ENCODE measurements at places on chromosomes 5 and 9. TPM values are rescaled to one million over a fixed set of nuclear protein-coding genes. Genes with fewer than 3 reads are reported as not detected.

DNA sequence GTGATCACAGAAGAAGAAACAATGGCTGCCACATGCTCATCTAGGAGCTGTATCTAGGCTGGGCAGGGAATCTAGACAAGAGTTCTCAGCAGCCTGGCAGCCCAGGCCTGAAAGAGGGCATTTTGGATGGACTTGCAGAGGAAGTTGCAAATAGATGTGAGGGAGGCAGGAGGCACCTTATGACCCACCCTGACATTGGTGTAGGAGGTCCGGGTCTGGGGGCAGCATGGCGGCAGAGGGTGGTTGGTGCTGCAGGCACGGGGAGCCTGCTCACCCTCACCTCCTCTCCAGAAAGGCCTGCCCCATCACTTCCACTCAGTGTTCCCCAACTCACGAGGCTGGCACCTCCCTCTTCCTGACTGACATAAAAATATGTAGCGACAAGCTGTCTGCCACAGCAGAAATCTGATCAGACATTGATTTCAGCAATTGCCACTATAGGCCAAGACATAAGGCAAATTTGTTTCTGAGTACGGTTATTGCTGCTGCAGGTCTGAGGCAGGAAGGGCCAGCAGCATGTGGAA, 217.6 kb downstream of the PBX3 start:
- peaks cover 34% of the 10 kb centered on the region for H3K36me3 ChIP-seq
- no peak overlapping the region for H3K4me3 ChIP-seq
- H3K27me3 ChIP-seq, result no peaks in the 10 kb centered on the region
- no peaks in the 10 kb centered on the region for H3K4me1 ChIP-seq

DNA sequence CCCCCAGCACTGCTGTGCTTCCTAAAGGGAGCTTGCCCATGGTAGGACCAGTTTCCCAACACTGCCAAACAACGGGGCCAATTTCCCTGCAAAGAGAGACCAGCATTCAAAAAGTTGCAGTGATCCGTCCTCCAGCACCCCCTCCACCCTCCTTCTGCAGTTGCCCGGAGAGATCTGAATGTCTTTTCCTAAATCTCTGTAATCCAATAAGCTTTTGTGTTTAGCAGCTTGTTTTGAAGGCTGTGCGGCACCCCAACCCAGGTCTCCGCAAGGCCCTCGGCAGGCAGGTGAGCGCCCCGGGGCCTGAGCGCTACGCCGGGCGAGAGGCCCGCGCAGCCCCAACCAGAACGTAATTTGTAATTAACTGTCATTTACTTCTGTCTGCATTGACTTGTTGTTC, 366.9 kb upstream of the IRX2 start:
- peaks cover 14% of the 10 kb centered on the region for H3K27me3 ChIP-seq
- H3K4me3 ChIP-seq, result no peak overlapping the region
- H3K36me3 ChIP-seq, result no peaks in the 10 kb centered on the region
- no peak overlapping the region for H3K27ac ChIP-seq
- DNase-seq, result no peak

- no peaks in the 10 kb centered on the region for H3K4me1 ChIP-seq
- H3K27ac ChIP-seq, result no peak overlapping the region
- H3K4me3 ChIP-seq, result no peak overlapping the region
- DNase-seq, result no peak
- H3K36me3 ChIP-seq, result no peaks in the 10 kb centered on the region
Observed at GRCh38 chr9:123063896-123064295, 30.4 kb downstream of the GPR21 start.

DNA sequence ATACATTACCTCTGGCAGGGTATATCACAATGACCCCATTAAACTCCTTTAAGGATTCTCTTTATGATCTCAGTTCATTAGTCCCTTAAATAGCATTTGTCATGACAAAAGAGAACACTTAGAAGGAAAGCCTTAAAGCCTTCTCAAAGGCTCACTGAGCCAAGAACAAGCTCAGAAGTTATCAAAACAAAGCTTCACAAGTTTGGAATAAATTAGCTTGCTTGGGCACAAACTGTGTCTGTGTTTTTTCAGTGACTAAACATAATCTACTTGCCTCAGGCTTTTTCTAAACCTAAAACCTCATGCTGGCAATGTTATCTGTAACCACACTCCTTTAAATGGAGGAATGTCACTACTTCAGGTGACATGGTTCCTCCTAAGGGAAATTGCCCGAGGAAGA, 1114.9 kb upstream of the C9orf72 start:
- H3K4me1 ChIP-seq, result no peaks in the 10 kb centered on the region
- no peaks in the 10 kb centered on the region for H3K27me3 ChIP-seq
- H3K27ac ChIP-seq, result no peak overlapping the region

DNA sequence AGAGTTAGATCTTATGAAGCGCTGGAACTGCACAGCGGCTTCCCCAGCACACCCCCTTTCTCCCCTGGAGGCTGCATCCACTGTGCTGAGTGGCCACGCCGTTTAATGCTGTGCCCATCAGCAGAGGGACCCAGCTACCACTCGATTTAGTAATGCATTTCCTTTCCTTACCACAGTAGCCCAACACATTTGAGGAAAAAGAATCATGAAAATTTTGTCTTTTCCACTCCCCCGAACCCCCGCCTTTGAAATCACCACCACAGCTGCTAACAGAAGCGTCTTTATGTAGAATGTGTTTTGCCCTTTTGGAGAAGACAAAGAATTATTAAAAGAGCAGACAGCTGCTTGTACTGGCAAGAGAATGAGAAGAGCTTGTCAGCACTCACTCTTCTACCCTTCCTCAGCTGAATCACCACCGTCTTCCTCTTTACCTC, 73.2 kb downstream of the ACER2 start:
- H3K4me1 ChIP-seq, result no peaks in the 10 kb centered on the region
- H3K4me3 ChIP-seq, result no peak overlapping the region
- no peaks in the 10 kb centered on the region for H3K27me3 ChIP-seq
- no peak overlapping the region for H3K27ac ChIP-seq

- no peaks in the 10 kb centered on the region for H3K27me3 ChIP-seq
- no peaks in the 10 kb centered on the region for H3K4me1 ChIP-seq
- H3K27ac ChIP-seq, result no peak overlapping the region
- no peaks in the 10 kb centered on the region for H3K36me3 ChIP-seq
Observed at GRCh38 chr9:107810461-107810961, 320.9 kb upstream of the KLF4 start.

DNA sequence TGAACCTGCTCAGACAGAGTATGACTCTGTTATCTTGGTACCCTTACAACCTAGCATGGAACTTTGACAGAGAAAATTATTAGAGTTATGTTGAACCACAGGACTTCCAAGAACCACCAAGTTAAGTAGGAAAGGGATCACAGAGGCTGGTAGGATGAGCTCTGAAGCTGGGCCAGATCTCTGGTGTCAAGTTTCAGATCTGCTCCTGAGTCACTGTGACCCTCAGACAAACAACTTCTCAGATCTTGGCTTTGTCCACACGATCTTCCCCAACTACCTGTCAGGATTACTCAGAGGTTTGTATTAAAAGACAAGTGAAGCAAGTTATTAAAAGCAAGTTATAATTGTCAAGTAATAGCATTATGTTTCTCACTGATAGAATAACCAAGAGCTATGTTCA, 189.0 kb downstream of the SEC61B start:
- H3K4me1 ChIP-seq, result no peaks in the 10 kb centered on the region
- peak; percentile 11 for DNase-seq
- no peak overlapping the region for H3K27ac ChIP-seq
- H3K27me3 ChIP-seq, result no peaks in the 10 kb centered on the region

GRCh38 chr5:146645342-146645741, 129.4 kb upstream of the GPR151 start:
- H3K36me3 ChIP-seq, result no peaks in the 10 kb centered on the region
- H3K27ac ChIP-seq, result no peak overlapping the region
- no peak overlapping the region for H3K4me3 ChIP-seq

- H3K27me3 ChIP-seq, result no peaks in the 10 kb centered on the region
- H3K4me1 ChIP-seq, result no peaks in the 10 kb centered on the region
- H3K36me3 ChIP-seq, result no peaks in the 10 kb centered on the region
- no peak overlapping the region for H3K4me3 ChIP-seq
- H3K27ac ChIP-seq, result no peak overlapping the region
Observed at GRCh38 chr9:126150411-126151030, 176.1 kb upstream of the MVB12B start.

DNA sequence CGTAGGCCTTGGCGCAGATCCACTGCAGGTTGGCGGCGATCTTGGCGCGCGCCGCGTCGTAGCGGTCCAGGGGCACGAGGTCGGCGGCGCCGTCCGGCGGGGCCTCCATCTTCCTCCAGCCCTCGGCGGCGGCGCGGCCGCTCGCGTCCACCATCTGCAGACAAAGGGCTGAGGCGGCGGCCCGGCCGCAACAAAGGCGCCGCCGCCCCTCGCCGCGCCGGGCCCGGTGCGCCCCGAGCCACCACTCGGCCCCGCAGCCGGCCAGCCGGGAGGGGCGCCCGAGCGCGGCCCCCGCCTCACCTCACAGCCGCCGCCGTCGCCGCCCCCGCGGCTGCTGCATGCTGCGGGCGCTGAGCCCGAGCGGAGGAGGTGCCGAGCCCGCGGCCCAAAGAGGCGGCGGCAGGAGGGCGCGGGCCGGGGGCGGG, 328 bp downstream of the CAMSAP1 start:
- H3K4me3 ChIP-seq, result peak overlapping the region; percentile 65
- H3K36me3 ChIP-seq, result no peaks in the 10 kb centered on the region
- no peaks in the 10 kb centered on the region for H3K27me3 ChIP-seq

GRCh38 chr9:102779356-102779755, 215.8 kb upstream of the CYLC2 start:
- no peaks in the 10 kb centered on the region for H3K36me3 ChIP-seq
- H3K4me1 ChIP-seq, result no peaks in the 10 kb centered on the region
- no peak overlapping the region for H3K27ac ChIP-seq
- H3K27me3 ChIP-seq, result no peaks in the 10 kb centered on the region
- H3K4me3 ChIP-seq, result no peak overlapping the region

DNA sequence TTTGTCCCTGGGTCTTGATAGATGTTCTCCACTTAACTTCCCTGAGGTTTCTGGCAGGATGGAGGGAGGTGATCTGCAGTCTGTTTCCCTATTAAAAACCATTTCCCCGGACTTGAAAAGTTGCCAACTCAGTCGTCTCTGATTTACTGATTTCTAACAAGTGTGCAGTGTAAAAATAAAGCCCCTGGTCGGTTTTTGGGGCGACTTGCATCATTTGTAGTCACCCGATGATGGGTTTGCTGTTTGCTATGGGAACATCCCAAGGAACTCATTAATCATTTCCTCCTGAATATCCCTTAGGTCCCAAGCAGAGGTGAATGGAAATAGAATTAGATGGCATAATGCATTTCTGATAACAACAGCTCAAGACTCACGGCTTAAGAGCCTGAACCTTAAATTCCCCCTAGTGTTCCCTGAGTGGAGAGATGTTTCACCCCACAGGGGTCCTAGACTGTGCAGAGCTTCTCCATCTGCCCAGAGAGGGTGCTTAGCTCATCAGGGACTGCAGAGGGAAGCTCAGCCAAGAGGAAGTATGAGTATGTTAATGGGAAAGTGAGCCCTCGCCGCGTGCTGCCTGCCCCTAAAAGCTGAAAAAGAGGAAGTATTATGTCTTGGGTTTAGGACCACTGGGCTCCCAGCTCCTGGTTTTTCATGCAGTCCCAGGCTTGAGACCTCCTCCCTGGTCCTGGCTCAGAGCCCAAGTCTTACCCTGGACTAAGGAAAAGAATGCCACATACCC, 115.1 kb upstream of the DAP start:
- H3K27me3 ChIP-seq, result no peaks in the 10 kb centered on the region
- H3K4me3 ChIP-seq, result no peak overlapping the region
- peak; percentile 18 for DNase-seq
- H3K4me1 ChIP-seq, result no peaks in the 10 kb centered on the region
- H3K27ac ChIP-seq, result no peak overlapping the region

DNA sequence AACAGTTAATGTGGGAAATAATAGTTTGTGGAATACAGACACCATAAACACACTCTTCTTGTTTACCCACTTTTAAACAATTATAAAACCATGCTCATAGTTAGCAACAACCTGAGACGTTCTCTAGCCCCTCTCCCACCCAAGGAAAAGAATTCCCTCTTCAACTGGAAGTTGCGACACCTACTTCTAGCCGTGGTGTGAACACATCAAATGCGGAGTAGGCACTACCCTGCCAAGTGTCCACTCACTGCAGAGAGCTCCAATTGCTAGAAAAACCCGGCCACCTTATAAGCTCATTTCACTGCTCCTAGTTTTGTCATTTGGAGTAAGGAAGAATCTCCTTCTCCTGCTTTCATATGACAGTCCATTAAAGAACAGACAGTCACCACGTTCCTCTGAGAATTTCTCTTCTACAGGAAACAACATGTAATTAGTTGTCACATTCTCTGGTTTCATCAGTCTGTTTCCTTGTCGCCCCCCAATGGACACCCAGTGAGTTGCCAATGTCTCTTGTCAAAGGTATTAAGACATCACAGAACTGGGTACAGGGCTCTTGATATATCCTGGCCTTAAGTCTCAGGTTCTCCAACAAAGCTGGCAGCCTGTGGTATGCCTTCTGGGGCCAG, 47.3 kb downstream of the PRLR start:
- no peak overlapping the region for H3K4me3 ChIP-seq
- no peak for DNase-seq
- H3K4me1 ChIP-seq, result no peaks in the 10 kb centered on the region
- no peaks in the 10 kb centered on the region for H3K36me3 ChIP-seq
- no peak overlapping the region for H3K27ac ChIP-seq

DNA sequence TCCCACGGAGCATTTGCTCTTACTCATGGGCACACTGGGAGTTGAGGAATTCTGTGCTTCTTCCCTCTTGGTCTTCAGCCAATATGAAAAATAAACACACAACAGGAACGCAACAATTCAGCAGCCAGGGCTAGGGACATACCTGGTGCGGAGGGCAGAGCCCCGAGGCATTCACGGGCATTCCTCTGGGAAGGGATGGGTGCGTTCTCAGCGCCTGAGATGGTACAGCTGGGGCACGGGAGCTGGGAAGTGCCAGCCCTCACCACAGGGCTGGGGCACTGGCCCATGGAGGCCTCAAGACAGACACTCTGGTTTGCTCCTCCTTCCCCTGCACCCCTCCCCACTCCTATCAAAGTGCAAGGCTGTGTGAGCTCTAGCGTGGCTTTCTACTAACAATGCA, 2.1 kb downstream of the SLC6A3 start:
- H3K27ac ChIP-seq, result no peak overlapping the region
- no peak overlapping the region for H3K4me3 ChIP-seq
- no peak for DNase-seq
- no peaks in the 10 kb centered on the region for H3K4me1 ChIP-seq
- H3K36me3 ChIP-seq, result no peaks in the 10 kb centered on the region
- H3K27me3 ChIP-seq, result peaks cover 58% of the 10 kb centered on the region

CDH18 gene
- not detected for total RNA-seq

BRD8 gene
- 71.4 TPM for total RNA-seq

PLEKHG4B gene
- 3.4 TPM for total RNA-seq

UBAP1 gene
- total RNA-seq, result 71.7 TPM

TUBB4B gene
- total RNA-seq, result 106 TPM

Measured in adrenal gland (tissue), 19 donors.